ENCODE measurements at places on chromosomes 5 and 9.
A peak's percentile ranks its signal among the peaks of the same experiment; 100 is the strongest.

GRCh38 chr9:137252555-137253506 is 1.7 kb downstream of the STPG3 start:
- peaks cover 3% of the 10 kb centered on the region for H3K36me3 ChIP-seq
- DNase-seq = no peak
- no peak overlapping the region for H3K27ac ChIP-seq
- no peaks in the 10 kb centered on the region for H3K27me3 ChIP-seq

GRCh38 chr5:3309538-3309937 is 286.1 kb upstream of the IRX1 start:
- H3K27me3 ChIP-seq = no peaks in the 10 kb centered on the region
- no peak overlapping the region for H3K4me3 ChIP-seq
- DNase-seq = no peak
- H3K36me3 ChIP-seq = no peaks in the 10 kb centered on the region

DNA sequence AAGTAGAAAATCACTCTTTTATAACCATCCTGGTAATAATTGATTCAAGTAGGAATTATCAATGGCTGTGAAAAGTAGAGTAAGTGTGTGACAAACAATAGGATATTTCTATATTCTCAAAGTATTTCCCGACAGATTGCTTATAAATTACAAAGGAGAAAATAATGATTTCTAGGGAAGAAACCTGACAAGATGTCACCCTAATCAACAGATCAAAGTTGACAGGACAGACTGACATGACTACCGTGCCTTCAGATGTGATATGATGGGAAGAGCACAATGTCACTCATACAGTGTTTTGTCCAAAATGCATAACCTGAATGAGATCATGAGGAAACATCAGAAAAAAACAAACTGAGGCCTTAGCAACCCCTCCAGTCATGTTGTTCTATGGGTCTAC is 53.9 kb upstream of the TRIO start:
- DNase-seq = no peak
- no peak overlapping the region for H3K4me3 ChIP-seq
- H3K27ac ChIP-seq = no peak overlapping the region
- H3K4me1 ChIP-seq = no peaks in the 10 kb centered on the region
- no peaks in the 10 kb centered on the region for H3K27me3 ChIP-seq

- no peaks in the 10 kb centered on the region for H3K4me1 ChIP-seq
- peak overlapping the region; percentile 97 for H3K4me3 ChIP-seq
- H3K27ac ChIP-seq = no peak overlapping the region
- DNase-seq = no peak
Observed at GRCh38 chr9:100473276-100474081, 530 bp downstream of the TMEFF1 start.

GRCh38 chr9:111102793-111103464 is 64.7 kb upstream of the LPAR1 start:
- DNase-seq = no peak
- H3K4me1 ChIP-seq = peaks cover 2% of the 10 kb centered on the region
- H3K27me3 ChIP-seq = no peaks in the 10 kb centered on the region
- no peak overlapping the region for H3K4me3 ChIP-seq

- no peak overlapping the region for H3K27ac ChIP-seq
- H3K4me1 ChIP-seq = no peaks in the 10 kb centered on the region
- DNase-seq = no peak
- H3K27me3 ChIP-seq = no peaks in the 10 kb centered on the region
- no peaks in the 10 kb centered on the region for H3K36me3 ChIP-seq
Observed at GRCh38 chr9:113231701-113232100, 10.4 kb downstream of the SLC31A1 start.

DNA sequence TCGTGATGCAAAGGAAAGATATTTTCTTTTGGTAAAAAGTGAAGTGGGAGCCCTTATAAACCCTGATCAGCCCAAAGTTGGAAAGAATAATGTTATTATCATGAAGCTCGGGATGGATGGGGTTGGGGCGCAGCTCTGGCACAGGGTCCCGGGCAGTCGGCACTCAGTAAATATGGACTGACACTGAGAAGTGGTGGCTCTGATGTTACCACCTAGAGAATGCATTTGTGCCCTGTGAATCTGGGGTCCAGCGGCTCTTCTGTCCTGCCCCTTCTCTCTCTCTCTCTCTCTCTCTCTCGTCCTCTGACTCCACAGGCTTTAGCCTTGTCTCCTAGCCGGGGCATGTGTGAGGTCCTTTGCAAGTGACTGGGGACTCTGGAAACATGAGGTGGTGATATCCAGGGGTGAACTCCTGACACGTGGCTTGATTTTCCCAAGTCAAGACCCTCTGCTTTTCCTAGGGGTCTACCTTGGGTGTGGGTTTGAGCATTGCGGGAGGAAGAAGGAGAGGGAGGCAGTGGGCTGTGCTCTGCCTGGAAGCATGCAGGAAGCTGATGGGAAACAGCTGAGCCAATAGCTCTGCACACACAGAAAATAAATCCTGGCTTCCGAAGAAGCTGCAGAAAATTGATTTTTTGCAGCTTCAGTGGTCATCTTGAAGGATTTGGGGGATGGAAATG is 162.7 kb downstream of the MACROH2A1 start:
- no peaks in the 10 kb centered on the region for H3K27me3 ChIP-seq
- DNase-seq = no peak

- DNase-seq = no peak
- no peak overlapping the region for H3K4me3 ChIP-seq
- H3K4me1 ChIP-seq = no peaks in the 10 kb centered on the region
- H3K27ac ChIP-seq = no peak overlapping the region
Observed at GRCh38 chr9:6922124-6922676, 164.4 kb downstream of the KDM4C start.

- no peak overlapping the region for H3K4me3 ChIP-seq
- DNase-seq = no peak
- H3K27me3 ChIP-seq = no peaks in the 10 kb centered on the region
Observed at GRCh38 chr5:169875091-169875728, 105.1 kb downstream of the INSYN2B start.

GRCh38 chr9:99307851-99308250 is 85.8 kb downstream of the SEC61B start:
- H3K27me3 ChIP-seq = no peaks in the 10 kb centered on the region
- H3K4me1 ChIP-seq = peaks cover 2% of the 10 kb centered on the region
- no peak overlapping the region for H3K4me3 ChIP-seq

DNA sequence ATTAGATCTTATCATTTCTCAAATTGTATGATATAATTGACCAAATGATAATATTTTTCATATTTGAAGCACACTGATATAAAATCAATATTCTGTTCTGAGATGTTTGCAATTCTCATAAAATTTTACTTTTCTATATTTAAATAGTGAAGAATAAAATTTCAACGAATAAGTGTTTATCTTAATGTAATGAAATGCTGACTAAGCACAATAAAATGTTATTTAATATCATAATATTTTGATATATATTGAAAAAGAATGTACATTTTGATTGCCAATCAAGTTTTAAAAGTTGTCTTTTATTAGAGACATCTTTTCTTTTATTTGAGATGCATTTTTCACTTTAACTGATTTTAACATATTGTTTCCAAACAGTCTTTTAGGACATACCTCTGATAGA is 416.1 kb downstream of the TAF11L14 start:
- no peaks in the 10 kb centered on the region for H3K27me3 ChIP-seq
- H3K4me3 ChIP-seq = no peak overlapping the region
- H3K27ac ChIP-seq = no peak overlapping the region
- no peaks in the 10 kb centered on the region for H3K4me1 ChIP-seq
- DNase-seq = no peak
- no peaks in the 10 kb centered on the region for H3K36me3 ChIP-seq

GRCh38 chr5:73263001-73263710 is 90.2 kb downstream of the TMEM174 start:
- no peak overlapping the region for H3K27ac ChIP-seq
- no peaks in the 10 kb centered on the region for H3K36me3 ChIP-seq
- no peak overlapping the region for H3K4me3 ChIP-seq
- H3K4me1 ChIP-seq = no peaks in the 10 kb centered on the region
- no peak for DNase-seq

Data from iPS DF 6.9 (cell line).